CD4-positive, alpha-beta T cell treated with Interleukin-4 for 4 hours (primary cell): ENCODE measurements at places on chromosomes 16 and 17.

GRCh38 chr16:65121870-65122723 lies at the start of gene CDH11:
CDH11 (minus strand) TSS chr16:65122063; CDS start chr16:65004869, 117,194 bp downstream.
- no peak for DNase-seq

- no peak for DNase-seq
Measured at GRCh38 chr16:48497932-48498768, 111.8 kb downstream of the N4BP1 start.

GRCh38 chr17:74805591-74805991 lies 29.4 kb upstream of the NAT9 start:
- no peak for DNase-seq

DNA sequence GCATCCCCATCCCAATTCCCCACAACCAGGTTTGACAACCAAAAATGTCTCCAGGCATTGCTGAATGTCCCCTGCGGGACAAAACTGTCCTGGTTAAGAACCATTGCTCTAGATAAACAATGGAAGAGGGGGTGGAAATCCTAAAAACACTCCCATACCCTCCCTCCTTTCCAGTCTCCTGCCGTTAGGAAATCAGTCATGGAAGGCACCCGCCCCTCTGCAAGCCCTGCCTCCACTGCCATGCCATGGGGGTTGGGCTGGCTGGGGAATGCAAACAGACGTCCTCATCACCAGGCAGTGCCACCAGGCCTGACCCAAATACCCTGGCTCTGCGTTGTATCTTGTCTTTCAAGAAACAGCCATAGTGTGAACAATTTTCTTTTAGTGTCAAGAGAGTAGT lies 57.5 kb downstream of the CYTH1 start:
- DNase-seq: no peak

DNA sequence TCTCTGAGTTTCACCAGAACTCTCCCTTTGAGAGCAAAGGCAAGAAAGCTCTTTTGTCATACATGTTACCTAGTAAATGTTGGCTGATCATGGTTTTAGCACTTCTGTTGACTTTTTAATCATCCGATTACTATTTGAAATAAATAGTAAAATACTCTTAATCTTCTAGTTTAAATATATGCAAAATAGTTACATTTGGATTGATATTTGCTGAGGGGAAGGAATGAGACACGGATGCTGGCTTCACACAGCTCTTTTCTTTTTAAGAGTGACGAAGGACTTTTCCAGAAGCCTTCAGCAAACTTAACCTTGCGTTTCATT lies 9.4 kb downstream of the NFATC3 start:
- DNase-seq: no peak

DNA sequence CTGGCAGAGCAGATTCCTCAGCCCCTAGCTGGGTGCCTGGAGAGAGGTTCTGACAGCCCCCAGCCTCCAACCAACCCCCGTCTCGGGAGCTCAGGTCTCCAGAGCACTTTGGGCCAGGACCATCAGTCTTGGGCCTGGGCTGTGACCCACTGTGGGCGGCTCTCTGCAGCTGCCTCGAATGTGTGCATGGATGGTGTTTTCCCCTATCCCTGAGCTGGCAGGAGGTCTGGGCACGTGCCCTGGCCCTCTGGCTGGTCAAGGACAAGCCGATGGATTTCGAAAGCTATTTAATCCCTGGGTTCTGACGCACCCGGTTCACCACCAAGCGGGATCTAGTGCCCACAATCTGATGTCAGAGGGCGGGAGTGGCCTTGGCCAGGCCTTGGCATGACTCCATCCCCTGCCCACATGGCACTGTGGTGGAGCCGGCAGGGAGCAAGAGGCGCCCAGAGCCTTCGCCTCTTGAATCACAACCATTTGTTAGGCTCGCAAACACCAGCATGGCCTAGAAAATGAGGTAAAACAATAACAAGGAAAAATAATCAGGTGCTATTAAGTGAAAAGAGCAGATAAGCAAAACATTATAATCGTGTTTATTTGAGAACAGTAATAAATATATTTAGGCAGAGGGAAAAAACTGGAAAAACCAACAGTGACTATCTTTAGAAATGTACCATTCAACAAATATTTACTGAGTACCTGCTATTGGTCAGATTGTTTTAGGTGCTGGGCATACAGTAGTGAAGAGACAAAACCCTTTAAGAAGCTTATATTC lies 69.3 kb upstream of the TOB1 start:
- DNase-seq: no peak

DNA sequence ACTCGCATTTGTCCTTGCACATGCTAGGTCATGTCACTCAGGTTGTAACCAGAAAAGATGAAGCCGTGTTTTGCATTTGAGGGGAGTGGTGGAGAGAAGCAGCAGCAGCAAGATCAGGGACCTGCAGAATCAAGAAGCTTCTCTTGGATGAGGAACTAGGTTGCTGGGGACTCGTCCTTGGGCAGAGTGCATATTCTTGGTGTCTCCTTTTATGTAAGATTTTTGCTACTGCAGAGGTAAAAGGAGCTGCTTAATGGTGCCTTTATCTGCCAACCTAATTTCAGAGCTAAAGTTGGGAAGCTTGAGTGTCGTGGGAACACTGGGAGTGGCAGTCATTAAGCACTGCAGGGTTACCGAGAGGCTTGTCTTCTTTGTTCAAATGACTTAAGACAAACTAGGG lies 236.5 kb downstream of the MAP2K4 start:
- DNase-seq: no peak

- DNase-seq: no peak
Measured at GRCh38 chr17:70780031-70780430, 610.7 kb downstream of the KCNJ2 start.

DNA sequence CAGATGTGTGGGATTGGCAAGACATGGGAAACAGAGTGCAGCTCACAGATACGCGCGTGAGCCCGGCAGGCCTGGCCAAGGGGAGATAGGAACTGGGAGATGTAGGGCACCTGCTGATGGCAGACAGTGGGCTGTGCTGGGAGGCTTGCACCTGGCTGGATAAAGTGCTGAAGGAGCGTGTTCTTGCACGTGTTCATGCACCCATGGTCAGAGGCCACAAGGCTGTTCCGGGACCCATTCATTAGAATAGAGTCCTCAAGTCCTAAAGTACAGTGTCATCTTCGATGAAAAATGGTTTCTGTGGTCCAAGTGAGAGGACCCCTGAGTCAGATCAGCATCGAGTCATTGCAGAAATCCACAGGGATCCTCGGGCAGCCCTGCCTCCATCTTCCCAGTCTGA lies 236.4 kb downstream of the CCDC182 start:
- no peak for DNase-seq

- DNase-seq: no peak
Measured at GRCh38 chr17:66343531-66344078, 41.2 kb downstream of the PRKCA start.

GRCh38 chr16:24504472-24505345 lies 34.7 kb upstream of the RBBP6 start:
- peak; percentile 68 for DNase-seq

DNA sequence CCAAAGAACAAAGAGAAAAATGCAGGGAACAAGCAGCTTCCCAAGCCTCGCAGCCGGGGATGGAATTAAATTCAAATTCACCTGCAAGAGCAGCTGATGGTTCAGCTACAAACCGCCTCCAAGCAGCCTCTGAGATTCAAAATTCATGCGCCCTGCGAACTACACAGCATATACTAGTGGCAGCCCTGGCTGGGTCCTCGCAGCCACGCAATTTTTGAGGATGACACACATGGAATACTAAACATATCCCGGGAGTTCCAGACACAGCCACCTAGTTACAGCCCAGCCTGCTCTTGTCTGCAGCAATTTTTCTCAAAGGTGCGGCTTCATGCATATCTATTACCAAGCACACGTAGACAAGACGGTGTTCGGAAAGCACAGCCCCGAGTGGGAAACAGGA lies 35.9 kb upstream of the KIFC3 start:
- no peak for DNase-seq

DNA sequence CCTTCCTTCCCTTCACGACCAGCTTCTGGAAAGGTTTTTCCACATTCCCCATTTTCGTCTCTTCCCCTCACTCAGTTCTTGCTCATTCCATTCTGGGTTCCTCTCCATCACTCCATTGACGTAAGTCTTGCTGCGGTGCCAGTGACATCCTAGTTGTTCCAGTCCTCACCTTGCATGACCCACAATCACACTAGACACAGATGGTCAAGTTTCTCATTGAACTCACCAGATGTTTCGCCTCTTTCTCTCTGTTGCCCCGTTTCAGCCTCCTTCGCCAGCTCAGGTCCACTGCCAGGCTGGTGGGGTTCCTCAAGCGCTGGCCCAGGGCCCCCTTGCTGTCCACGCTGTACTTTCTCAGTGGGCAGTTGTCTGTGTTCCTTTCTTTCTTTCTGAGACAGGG lies 43.4 kb downstream of the CCDC42 start:
- no peak for DNase-seq

DNA sequence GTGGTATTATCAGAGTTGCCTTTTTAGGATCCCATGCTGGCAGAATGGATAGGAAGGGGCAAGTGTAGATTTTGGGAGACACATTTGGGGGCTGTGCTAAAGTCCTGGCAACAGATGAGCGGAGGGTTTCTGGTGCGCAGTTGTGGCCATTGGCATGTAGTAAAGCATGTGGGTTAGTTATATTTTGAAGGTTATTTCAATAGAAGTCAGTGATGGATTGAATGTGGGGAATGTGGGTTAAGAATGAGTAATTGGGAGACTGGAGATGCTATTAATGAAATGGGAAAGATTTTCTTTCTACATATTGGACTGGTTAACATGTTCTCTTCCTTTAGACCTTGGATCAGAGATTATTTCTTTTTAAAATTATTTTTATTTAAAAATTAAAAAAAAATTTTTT lies 10.0 kb downstream of the DUS2 start:
- no peak for DNase-seq

- no peak for DNase-seq
Measured at GRCh38 chr17:34222722-34223497, 32.2 kb upstream of the CCL2 start.
